Hematopoietic multipotent progenitor cell treated with erythropoietin and hydrocortisone succinate and interleukin-3 and kit ligand, for 15 days (in vitro differentiated cells): ENCODE measurements at places on chromosomes 7 and 10.
A peak's percentile ranks its signal among the peaks of the same experiment; 100 is the strongest.

DNA sequence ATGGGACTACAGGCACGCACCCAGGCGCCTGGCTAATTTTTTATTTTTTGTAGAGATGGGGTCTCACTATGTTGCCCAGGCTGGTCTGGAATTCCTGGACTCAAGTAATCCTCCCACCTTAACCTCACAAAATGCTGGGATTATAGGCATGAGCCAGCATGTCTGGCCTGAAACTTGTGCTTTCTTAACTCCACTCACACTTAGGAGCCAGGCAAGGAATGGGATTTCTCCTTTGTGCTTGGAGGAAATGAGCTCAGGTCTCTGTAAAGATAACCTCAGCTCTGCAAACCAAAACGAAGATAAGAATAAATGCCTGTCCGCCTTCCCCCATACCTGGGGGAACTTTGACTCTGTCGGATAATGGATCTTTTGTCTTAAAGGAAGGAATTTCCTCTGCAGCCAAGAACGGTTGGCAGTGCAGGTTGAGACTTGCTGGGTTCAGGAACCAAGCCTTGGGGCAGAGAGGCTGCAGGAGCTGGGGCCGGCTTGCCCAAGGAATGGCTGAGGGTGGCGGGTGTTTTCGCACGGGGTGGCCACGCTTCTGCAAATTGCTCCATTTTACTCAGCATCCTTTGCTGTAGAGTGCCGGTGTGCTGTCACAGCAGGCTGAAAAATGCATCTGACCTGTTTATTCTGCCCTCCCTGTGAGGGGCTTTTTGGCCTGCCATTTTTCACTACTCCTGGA lies 174.2 kb downstream of the KIAA1217 start:
- DNase-seq: no peak

DNA sequence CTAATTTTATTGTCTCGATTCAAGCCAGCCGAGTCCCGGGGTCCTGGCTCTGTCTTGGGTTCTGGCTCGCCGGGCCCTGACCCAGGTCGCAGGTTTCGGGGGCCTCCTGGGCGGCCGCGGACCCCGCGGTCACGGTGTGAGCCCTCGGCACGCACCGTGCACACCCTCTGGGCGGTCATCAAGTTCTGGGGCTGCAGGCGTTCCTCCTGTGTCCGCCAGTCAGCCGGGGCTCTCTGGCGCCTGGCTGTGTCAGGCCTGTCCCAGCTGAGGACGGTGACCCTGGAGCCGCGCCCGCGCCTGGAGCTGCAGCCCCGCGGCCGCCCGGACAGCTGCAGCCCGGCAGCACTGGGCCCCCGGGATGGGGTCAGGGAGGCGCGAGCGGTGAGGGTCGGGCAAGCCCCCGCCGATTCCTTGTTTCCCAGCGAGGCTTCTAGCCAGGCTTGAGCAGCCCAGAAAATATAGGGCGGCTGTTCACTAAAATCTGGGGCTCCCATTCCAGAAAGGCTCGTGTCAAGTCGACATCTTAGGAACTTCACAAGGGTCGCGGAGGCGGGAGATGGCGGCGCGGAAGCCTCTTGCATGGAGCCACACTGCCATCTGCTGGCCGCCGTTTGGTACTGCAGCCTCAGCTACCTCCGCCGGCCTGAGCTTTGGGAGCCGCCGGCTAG lies 4.2 kb upstream of the HOXA7 start:
- DNase-seq: peak; percentile 65

- DNase-seq: no peak
Observed at GRCh38 chr10:26157734-26158133, 58.8 kb upstream of the GAD2 start.

DNA sequence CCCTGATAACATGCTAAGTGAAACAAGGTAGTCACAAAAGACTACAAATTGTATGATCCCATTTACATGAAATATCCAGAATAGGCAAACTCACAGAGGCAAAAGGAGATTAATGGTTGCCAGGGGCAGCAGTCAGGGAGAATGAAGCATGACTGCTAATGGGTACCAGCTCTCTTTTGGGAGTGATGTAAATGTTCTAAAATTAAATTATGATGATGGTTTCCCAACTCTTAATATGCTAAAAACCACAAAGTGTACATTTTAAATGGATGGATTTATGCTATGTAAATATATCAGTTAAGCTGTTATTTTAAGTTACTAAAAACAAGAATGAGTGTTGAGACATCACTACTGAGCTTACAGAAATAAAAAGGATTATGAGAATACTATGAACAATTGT lies 12.6 kb downstream of the CYP51A1 start:
- no peak for DNase-seq

- no peak for DNase-seq
Observed at GRCh38 chr10:35795131-35795824, 153.2 kb upstream of the FZD8 start.

DNA sequence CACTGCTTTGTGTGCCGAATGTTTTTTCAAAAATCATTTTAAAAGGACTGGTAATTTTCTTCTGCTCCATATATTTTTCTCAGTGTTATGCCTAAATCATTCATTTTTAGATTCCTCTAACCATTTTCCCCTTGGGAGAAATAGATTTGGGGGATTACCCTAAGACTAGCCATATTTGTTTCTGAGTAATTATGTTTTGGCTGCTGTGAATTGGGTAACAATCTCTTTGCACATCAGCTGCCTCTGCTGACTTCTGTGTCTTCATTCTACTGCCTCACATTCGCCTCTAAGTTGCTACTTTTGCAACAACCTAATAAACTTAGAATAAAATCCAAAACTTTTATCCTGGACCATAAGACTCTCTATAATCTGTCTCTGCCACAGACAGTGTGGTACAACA lies 18.5 kb upstream of the MRC1 start:
- DNase-seq: no peak

DNA sequence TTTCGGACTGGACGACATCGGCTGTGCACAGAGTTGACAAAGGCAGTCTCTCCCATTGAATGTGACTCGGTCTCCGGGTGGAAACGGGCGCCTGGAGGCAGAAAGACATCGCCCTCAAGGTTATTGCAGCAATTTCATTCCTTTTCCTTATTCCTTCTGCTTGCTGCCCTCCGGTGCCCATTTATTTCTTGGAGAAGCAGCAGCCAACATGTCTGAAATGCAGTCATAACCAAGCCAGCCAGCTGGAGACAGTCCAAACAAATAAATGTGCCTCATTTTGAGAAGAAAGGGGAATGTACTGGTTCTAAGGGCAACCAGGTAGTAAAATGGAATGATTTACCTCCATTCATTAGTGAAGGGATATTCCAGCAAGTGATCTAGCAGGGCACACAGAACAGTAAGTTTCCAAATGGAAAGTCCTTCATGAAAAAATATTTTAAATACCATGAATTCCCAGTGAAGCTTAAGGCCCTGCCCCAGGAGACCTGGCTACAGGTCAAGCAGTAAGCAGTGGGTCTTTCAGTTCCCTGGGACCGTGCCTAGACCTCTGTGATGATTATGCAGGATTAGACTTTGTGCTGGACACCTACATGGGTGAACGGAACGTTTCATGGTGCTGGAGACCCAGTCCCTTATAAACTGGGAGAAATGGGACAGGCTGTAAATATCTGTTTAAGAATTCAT lies 86.6 kb downstream of the ABLIM1 start:
- no peak for DNase-seq

GRCh38 chr7:105131033-105131656 lies 117.1 kb downstream of the KMT2E start:
- no peak for DNase-seq

DNA sequence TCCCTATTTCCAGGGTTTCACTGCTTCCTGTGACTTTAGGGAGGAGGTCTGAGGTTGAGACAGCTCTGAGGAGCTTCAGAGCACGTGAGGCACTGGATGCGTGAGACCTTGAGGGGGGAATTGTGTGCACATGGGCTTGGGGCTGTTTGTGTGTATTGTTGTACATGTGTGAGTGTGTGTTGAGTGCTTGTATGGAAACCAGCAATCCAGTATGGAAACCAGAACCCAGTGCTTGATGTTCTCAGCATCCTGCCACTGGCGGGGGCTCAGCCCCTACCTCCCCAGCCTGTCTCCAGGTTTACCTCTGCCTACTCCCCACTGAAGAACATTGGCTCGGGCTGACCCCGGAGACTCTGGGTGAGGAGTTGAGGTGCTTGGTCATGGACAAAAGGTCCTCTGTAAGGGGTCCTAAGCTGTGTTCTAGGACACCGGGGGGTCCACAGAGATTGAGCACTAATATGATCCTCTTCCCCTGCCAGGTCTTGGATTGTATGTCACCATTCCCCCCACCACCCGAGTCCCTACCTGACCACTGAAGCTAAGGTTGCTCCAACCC lies 20.8 kb downstream of the SFTPD start:
- no peak for DNase-seq

DNA sequence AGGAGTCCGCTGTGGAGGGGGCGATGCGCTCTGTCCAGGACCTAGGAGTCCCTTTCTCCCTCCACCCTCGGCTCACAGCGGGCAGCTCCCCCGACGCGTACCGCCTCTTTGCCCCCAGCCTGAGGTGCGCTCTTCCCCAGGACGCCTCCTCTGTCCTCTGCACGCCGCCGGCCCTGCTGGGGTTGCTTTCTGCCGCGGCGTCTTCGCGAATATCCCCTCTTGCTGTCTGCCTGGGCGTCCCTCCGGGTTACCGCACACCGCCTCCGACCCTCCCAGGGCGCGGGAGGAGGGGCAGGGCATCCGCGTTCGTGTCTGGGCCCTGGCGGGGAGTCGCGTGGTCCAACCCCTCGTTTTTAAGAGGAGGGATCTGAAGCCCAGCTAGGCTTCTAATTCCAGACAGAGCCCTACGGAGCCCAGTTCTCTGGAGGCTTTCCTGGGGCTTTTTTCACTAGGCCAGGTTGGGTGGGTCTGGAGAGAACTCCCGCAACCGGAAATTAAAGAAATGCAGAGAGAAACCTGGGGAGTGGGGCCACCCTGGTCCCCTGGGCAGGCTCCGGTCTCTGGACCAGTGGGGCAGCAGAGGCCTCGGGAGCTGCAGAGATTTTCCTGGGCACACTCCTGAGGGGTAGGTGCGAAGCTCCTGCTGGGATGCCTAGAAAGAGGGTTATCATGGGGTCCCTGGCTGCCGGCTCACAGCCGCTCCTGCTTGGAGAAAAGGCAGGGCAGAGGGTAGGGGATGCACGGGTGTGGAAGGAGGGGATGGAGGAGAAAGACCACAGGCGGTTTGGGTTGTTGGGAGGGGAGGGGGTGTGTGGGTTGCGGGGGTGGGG lies 166.9 kb downstream of the UBE2H start:
- no peak for DNase-seq

- DNase-seq: no peak
Observed at GRCh38 chr10:123494301-123494808, 171.8 kb upstream of the GPR26 start.

GRCh38 chr10:125557311-125557710 lies 125.7 kb downstream of the TEX36 start:
- DNase-seq: no peak

- no peak for DNase-seq
Observed at GRCh38 chr10:84244651-84245270, at the start of gene RGR. Gene RGR (plus strand): TSS chr10:84245053. CDS start chr10:84245091, 38 bp downstream.

DNA sequence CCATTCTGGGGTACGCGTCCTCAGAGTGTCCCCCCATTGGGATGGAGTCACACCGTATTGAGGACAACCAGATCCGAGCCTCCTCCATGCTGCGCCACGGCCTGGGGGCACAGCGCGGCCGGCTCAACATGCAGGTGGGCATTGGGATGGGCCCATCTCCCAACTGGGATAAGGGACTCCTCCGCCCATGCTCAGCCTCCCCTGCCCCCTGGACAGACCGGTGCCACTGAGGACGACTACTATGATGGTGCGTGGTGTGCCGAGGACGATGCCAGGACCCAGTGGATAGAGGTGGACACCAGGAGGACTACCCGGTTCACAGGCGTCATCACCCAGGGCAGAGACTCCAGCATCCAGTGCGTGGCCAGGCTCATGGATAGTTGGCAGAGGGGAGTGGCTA lies 5.8 kb downstream of the AEBP1 start:
- DNase-seq: no peak

DNA sequence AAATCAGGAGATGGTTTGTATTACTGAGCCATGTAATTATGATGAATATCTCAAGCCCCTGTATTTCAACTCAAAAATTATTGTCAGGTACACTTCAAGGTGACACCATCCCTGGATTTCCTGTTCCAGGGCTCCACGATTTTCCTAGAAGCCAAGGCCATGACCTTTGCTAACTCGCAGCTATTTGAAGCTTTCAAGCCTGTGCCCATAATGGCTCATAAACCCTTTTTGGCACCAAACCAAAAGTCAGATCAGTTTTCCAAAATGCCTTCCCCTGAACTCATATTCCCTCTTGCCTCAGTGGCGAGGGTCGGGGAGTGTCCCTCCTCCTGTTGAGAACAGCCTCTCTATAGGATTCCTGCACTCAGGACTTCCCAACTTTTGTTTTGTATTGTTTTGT lies 70.8 kb downstream of the HIP1 start:
- DNase-seq: no peak

GRCh38 chr7:7792056-7792455 lies 73.6 kb upstream of the RPA3 start:
- no peak for DNase-seq

- no peak for DNase-seq
Observed at GRCh38 chr10:100806356-100806645, 60.9 kb downstream of the PAX2 start.

DNA sequence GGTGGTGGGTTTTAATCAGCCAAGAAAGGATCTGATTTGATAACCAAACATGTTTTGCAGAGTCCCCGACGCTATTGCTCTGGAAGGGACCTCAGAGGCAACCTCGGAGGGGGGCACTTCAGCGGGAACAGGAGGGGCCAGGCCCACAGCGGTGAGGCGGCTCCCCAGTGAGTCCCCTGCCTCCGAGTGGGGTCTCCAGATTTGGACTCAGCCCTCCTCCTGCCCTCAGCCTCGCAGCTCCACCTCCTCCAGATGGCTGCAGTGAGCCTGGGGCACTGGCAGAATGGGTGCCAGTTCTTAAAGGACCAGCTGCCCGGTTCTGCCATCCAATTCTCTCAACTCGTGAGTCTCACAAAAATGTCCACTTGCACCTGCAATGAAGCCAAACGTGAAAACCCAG lies 61.0 kb upstream of the NANOS1 start:
- no peak for DNase-seq

DNA sequence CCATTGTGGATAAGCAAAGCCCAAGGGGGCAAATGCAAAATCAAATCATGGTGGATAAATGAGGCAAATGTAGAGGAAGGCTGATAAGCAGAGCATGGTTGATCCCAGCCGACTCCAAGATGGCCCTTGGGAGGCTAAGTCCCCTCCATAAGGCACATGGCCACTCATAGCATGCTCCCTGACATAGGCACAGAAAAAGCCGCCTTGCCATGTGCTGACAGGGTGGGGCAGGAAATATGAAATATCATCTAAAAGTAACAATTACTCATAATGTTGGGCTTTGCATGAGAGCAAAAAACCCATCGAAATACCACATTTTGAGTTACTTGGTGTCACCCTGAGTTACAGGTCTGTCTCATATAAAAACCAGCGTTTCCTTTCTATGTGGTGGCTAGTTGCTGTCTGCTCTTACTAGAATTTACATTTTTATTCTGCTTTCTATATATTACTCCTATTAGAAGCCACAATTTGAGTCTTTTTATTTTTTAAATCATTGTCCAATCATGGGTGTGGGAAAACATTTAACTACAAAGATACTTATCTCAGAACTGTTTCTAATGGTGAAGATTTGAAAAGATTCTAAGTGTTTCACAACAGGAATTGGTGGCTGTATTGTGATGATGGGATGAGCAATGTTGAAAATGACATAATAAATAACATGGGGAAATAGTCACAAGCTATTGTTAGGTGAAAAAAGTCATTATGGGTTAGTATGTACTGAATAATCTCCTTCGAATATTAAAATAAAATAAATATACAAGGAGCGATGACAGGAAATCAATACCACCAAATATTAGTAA lies 102.7 kb downstream of the CUBN start:
- DNase-seq: no peak
